ENCODE measurements at places on chromosomes 6 and 20.

DNA sequence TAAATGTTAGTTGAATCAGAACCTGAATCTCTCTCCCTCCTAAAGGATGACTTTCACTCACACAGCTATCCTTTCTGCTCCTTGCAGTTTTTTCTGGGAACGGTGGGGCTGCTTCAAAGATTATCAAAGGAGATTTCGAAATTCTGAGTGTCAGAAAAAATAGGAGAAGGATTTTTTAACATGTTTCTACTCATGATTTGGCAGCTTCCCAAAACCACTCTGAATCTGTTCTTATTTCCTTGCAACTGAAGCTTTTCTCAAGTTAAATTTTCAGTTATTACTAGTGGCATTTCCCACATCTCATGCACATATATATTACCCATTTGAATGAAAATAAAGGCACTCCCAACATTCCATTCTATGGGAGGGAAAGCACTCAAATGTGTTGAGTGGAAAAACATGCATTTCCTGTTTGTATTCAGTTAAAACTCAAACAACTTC is 123.6 kb downstream of the LCA5 start:
- no peak for DNase-seq

- DNase-seq, result no peak
Measured at GRCh38 chr20:61434341-61434781, 182.3 kb downstream of the CDH4 start.

- DNase-seq, result no peak
Measured at GRCh38 chr6:97097068-97098047, 172.8 kb downstream of the KLHL32 start.

DNA sequence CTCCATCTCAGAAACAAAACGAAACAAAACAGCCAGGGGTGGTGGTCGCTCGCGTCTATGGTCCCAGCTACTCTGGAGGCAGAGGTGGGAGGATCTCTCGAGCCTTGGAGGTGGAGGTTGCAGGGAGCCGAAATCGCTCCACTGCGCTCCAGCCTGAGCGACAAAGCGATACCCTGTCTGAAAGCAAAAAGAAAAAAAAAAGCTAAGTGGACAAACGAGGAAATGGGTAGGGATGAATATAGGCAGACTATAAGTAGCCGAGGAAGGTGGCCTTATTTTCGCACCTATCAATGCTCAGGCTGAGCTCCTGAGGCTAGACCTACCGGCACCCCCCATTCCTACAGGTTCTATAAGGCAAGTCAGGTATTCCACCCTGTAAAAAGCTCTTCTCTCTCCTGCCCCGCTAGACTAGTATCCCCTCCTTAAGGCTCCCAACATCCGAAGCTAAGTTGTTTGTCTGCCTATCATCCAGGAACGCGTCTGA is 650 bp upstream of the CASP8AP2 start:
- peak; percentile 21 for DNase-seq

GRCh38 chr20:29410806-29411457 is 1846.5 kb upstream of the DEFB115 start:
- DNase-seq, result no peak

DNA sequence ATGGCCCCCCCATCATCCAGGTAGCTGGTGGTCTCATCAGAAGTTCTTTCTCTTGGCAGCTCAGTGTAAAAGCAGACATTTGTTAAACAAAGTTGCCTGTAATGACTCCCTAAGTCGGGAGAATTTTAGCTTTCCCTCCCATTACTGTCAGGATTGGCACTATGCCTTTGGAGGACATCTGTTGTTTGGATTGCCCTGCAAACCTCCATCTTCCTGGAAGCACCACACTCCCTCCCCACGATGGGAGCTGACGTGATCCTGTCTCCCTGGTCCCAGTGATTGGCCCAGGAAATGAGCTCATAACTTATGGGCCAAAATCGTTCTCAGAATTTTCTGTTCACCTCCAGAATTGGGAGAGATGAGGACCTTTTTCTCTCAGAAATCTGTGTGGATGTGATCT is 42.6 kb upstream of the CNR1 start:
- no peak for DNase-seq

- DNase-seq, result no peak
Measured at GRCh38 chr6:17662585-17662984, 44.1 kb downstream of the NUP153 start.

GRCh38 chr6:116476002-116476678 is 15.0 kb downstream of the CALHM6 start:
- no peak for DNase-seq

- DNase-seq, result no peak
Measured at GRCh38 chr6:121435444-121436069, at the start of gene GJA1. TSS of gene GJA1 (plus strand) at chr6:121435646. CDS start at chr6:121446848, 11,202 bp downstream.

- DNase-seq, result no peak
Measured at GRCh38 chr20:57957411-57958049, 247.7 kb upstream of the PMEPA1 start.

- DNase-seq, result no peak
Measured at GRCh38 chr6:146887447-146888077, 288.8 kb downstream of the ADGB start.

DNA sequence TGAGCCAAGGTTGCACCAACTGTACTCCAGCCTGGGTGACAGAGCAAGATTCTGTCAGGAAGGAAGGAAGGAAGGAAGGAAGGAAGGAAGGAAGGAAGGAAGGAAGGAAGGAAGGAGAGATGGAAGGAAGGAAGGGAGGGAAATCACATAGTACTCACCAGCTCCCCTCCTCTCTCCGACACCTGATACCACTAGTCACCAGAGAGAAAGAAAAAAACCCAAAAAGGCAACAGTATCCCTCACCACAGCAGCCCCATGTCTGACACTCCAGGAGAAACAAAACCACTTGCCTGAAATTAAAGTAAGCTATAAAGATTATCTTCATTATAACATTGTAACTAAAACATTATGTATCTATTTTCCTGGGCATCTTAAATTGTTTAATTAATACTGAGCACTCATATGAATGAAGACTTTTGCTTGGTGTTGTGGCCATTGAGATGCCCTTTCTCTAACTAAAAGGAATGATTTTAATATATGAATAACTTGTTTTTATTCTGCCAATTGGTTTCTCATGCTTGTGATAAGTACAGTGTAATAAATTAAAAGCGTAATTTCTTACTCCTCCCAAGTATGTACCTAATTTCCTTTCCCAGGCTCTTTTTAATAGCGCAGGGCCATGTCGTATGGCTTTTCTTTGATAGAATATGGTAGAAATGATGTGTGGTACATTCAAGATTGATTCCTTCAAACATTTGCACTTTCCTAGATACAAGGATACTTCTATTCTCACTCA is 390.0 kb downstream of the MMUT start:
- no peak for DNase-seq

DNA sequence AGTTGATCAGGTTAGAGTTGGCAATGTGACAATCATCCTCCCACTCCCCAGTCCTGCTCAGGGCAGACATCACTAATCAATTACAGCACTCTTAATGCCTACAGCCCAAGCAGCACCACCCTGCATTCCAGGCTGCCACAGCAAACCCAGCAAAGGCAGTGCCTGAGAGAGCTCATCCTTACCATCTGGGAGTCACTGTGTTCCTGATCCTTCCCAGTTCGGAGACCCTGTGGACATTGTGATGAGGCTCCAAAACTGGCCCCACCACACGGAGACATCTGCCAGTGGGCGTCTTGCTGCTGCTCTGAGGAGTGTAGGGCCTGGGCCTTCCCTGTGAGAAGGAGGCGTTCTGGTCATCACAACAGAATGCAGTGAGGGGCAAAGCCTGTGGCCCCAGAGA is 216.5 kb upstream of the CST7 start:
- no peak for DNase-seq

- no peak for DNase-seq
Measured at GRCh38 chr6:55953335-55953734, 77.9 kb upstream of the BMP5 start.

DNA sequence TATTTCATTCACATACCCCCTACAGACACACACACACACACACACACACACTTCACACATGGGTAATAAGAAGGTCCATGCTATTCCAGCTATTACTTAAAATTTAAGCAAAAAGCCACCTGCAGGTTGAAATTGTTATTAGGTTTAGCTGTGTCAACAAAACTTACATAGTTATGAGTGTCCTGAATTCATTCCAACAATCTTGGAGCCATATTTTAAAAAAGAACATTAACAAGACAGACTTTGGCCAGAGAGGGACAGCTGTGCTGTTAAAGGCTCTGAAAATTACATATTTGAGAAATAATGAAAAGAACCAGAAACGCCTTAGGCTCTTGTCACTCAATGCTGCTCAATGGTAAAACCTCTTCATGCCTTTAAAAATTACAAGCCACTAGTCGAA is 455.3 kb downstream of the EPM2A start:
- DNase-seq, result no peak

- peak; percentile 74 for DNase-seq
Measured at GRCh38 chr6:32968867-32969684, 682 bp downstream of the BRD2 start.

- no peak for DNase-seq
Measured at GRCh38 chr6:56541741-56542360, 100.8 kb downstream of the DST start.
